ENCODE measurements at places on chromosomes 7 and 10.

- DNase-seq: no peak
Measured at GRCh38 chr10:72588266-72588665, 37.6 kb downstream of the MICU1 start.

DNA sequence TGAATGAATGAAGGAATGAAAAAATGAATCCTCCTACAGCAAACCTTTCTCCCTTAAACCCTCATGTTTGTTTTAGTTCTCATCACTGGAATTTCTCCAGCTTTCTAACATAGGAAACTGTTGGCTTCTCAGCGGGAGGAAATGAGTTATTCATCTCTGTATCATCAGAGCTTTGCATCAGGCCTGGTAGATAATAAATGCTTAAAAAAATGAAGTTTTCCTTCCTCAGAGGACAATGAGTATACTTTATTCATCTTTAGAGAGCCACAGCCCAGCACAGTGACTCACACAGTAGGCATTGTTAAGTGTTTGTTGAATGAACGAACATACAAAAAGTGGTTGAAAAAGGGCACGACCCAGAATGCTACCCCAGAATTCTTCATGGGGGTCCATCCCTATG is 62.6 kb downstream of the COL13A1 start:
- no peak for DNase-seq

GRCh38 chr10:86823565-86823964 is 67.1 kb downstream of the BMPR1A start:
- DNase-seq: no peak

DNA sequence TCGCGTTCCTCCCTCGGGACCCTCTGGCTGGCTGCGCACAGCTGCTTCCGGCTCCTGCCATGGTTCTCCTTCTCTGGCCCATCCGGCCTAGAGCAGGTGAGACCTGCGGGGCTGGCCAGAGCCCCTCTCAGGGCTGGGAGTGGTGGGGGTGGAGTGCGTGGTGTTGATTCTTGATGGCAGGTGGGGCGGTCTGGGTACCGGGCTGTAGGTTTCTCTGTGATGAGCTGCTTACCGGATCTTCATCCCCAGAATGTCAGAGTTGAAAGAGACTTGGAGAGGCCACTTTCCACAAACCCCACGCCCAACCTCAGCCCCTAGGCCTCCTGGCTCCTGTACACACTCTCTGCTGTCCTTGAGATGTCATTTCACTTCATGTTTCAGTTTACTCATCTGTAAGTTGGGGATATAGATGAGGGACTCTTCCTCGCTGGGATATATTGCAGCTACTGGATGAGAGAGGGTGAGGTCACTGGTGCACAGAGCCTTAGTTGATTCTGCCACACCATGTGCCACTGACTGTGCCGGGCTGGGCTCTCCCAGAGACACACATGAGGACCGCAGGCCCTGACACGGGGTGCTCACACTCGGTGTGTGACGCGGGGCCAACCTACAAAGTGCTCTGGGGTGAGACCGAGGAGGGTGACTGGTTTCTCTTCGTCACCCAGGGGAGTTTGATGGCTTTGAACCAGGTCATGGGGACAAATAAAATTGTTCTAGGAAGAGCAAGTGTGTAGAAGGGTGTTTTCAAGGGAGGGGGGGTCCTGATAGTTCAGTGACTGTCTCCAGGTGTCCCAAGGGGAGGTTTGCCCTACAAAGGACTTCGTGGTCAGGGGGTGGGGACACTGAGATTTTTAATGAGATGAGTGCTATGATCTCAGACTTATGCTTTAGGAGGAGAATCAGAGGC is 29.5 kb downstream of the ZNF775 start:
- DNase-seq: no peak

Measured in skin of body (tissue), 3 donors.